Substantia nigra (tissue), 51 donors: ENCODE measurements at places on chromosomes 7 and 10.

- no peak for DNase-seq
These were observed 849.1 kb upstream of the AUTS2 start for GRCh38 chr7:68748934-68749900.

- no peak for DNase-seq
These were observed 70.4 kb downstream of the ITIH5 start for GRCh38 chr10:7596356-7596755.

- no peak for DNase-seq
These were observed 200.8 kb downstream of the ADRA2A start for GRCh38 chr10:111277661-111278060.

DNA sequence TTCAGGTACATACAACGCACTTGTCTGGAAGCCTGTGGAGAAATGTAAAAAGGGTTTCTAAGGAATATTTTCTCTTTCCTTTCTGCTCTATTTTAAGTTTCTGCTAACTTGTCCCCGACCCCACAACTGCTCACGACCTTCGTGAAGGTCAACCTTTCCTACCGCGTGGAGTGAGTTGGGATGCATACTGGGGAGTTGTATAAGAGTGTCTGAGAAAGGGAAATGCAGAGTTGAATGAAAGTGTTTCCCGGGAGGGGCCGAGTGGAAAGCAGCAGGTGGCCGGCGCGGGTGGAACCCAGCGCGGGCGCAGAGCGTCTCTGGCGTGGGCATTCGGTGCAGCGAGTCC is 17.9 kb upstream of the ACBD5 start:
- DNase-seq: no peak

DNA sequence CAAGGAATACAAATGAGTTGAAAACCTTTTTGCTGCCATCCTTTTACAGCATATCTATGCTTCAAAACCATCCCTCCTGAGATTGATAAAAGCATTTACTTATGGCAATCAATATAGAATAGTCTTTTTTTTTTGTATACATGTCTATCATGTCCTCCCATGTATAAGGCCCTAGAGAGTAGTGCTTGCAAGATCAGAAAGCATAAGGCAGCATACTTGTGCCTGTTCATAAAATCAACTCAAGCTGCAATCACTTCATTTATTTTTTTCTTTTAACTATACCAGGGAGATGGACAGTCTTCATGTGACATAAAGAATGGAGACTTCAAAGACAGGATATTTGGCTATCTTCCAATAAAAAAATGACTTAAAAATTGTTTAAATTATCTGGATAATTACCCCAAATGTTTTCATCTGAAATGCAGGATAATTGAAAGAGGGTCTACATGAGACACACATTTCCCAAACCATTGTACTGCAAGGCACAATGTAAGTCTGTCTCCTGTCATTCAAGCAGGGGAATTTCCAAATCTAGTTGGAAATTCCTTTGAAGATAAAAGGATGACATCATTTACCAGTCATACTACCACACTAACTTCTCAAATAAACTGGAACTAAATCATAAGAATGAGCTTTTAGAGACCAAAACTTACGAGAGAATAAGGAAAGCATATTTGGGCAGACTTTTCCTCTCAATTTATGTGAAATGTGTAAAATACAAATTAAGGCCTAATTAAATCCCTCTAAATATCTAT is 22.5 kb downstream of the LRRN3 start:
- DNase-seq: no peak

DNA sequence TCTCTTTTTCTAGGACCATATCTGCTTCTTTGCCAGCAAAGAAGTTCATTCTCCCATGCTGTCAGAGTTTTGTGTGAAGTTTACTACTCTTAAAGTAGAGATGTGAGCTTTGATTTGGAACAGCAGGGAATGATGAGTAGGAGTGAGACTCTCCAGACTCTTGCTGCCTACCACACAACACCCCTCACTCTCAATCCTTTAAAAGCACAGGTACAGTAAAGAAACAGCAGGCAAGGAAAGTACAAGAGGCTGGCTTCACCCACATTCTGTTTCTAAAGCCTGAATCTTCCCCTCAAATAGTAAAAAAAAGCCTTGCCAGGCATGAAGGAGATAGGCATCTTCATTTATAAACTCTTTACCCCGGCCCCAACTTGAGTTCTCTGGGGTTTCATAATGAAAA is 97.3 kb downstream of the ARMH3 start:
- no peak for DNase-seq

GRCh38 chr7:123624527-123625183 is 23.0 kb downstream of the ASB15 start:
- no peak for DNase-seq

GRCh38 chr10:4676566-4676965 is 149.4 kb upstream of the AKR1E2 start:
- DNase-seq: no peak

DNA sequence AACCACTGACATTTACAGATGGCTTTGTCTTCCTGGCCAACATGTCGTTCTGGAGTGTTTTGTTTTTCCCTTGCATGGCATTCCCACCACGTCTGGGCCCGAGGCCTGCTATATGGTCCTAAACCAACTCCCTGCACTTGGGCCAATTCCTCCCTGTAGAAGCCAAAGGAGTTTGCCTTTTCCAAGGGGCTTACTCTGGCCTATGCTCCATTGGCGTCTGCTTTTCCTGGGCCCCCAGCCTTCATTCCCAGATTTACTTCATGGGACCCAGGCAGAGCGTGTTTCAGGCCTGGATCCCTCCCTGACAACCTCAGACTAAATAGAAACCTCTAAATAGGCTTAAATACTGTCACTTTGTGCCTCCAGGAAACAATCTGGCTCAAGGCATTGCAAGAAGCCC is 60.7 kb downstream of the MINDY4 start:
- DNase-seq: no peak

DNA sequence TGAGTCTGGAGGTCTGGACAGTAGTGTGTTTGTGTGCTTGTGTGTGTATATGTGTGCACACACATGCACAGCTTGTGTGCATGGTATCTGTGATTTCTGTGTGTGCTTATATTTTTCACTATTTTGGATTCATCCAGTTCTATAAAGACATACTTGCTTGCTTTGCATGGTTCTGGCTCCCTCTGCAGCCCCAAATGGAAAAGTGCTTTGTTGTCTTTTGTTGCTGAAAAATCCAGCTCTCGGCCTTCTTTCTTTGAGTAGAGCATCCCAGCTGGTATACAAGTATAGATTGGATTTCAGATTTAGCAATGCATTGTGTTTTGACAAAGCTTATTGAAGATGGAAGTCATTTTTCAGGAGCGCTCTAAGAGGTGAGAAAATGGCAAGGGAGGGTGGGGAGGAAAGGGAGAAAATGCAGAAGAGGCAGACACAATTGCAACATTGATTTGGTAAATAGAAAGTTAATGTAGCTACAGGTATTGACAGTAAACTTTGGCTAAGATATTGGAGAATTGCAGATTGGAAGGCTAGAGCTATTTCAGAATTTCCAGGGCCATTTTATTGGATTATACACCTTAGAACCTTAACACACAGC is 333.9 kb downstream of the AUTS2 start:
- no peak for DNase-seq

DNA sequence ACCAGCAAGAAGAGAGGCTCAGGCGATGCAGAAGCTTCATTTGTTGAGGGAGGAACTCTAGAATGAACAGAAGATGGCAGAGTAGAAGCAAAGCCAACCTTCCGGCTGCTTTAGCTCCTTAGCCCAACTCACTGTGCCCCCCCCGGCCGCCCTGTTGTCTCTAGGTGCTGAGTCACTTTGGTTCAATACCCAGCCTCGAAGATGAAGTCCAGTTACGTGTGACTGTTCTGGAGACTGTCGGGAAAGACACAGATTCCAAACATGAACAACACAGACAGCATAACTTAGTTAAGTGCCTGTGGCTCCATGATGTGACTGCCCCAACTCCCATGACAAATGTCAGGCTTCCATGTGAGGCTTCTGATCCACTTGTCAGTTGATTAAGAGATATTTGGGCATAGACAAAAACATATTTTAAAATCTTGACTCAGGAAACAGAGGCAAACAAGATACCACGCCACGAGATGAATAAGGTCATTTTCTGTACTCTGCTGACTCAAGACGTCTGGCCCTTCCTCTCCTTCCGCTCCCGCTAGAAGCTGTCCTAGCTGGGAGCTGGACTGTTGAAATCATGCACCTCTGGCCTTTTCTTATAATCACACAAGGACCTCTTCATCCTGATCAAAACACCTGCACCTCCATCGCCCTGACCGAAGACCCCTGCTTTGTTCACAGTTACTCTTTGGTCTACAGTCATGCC is 199.3 kb downstream of the FRMD4A start:
- no peak for DNase-seq

GRCh38 chr10:77710759-77711682 is 73.4 kb upstream of the KCNMA1 start:
- peak; percentile 33 for DNase-seq

DNA sequence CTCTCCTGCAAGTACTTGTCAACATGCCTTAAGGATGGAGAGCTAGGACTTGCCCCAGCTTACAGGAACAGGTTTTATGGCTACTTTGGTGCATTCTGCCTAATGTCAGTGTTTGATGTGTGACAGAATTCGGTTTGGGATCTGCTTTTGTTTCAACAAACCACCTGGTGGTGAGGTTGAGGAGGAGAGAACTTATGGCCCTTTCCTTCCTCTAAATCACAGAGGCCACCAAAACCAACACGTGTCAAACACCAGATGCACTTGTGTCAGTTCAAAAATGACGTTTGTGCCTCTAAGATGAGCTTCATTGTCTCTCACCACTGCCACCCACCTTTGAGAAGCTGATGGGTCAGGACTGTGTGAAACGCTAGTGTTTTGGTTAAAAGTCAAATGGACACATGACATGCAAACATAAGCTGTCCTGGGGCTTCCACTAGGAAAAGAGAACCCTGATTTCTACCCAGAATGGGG is 83.9 kb downstream of the OSBPL3 start:
- DNase-seq: no peak

DNA sequence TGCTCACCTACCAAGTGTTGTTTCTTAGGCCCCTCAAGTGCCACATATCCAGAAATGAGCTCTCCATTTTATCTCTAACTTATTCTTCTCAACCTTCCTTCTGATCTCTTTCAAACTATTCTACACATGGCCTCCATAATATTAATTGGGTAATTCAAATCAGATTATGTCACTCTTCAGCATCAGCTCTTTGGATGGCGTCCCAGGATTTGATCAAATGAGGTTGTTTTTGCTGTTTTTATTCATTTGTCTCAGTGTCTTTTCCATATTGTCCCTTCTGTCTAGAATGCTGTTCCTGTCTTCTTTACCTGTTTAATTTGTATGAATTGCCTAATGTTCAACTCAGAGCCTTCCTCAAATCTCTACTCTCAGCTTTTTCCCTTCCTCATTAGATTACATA is 234.6 kb upstream of the CXCL12 start:
- no peak for DNase-seq

DNA sequence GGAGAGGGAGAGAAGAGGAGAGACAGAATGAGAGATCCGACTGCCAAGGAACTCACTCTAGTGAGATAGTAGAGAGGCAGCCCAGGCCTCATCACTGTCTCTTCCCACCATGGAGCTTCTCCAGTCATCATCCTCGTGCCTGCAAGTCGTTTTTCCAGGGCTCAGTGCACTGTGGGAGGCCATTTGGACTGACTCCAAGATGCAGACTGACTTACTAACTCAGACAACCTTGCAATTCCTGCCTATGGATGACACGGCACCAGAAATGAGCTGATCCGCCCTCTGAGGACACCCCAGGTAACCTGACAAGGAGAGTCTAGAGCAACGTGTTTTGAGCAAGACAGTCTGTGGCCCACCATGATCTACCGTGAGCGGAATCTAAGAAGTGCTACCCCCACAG is 154.9 kb downstream of the GLI3 start:
- no peak for DNase-seq
